ENCODE measurements at places on chromosomes 3 and 15. TPM values are rescaled to one million over a fixed set of nuclear protein-coding genes. Genes with fewer than 3 reads are reported as not detected.
A peak's percentile ranks its signal among the peaks of the same experiment; 100 is the strongest.

GRCh38 chr15:100588638-100589242 is 13.2 kb downstream of the LINS1 start:
- H3K27ac ChIP-seq, result no peak overlapping the region
- peaks cover 77% of the 10 kb centered on the region for H3K36me3 ChIP-seq
- H3K27me3 ChIP-seq, result peaks cover 5% of the 10 kb centered on the region
- DNase-seq, result no peak
- no peaks in the 10 kb centered on the region for H3K4me1 ChIP-seq

GRCh38 chr15:69992348-69992747 is 105.4 kb downstream of the TLE3 start:
- no peak overlapping the region for H3K4me3 ChIP-seq
- H3K27me3 ChIP-seq, result no peaks in the 10 kb centered on the region
- peaks cover 16% of the 10 kb centered on the region for H3K4me1 ChIP-seq
- no peak for DNase-seq
- no peaks in the 10 kb centered on the region for H3K36me3 ChIP-seq
- no peak overlapping the region for H3K27ac ChIP-seq

DNA sequence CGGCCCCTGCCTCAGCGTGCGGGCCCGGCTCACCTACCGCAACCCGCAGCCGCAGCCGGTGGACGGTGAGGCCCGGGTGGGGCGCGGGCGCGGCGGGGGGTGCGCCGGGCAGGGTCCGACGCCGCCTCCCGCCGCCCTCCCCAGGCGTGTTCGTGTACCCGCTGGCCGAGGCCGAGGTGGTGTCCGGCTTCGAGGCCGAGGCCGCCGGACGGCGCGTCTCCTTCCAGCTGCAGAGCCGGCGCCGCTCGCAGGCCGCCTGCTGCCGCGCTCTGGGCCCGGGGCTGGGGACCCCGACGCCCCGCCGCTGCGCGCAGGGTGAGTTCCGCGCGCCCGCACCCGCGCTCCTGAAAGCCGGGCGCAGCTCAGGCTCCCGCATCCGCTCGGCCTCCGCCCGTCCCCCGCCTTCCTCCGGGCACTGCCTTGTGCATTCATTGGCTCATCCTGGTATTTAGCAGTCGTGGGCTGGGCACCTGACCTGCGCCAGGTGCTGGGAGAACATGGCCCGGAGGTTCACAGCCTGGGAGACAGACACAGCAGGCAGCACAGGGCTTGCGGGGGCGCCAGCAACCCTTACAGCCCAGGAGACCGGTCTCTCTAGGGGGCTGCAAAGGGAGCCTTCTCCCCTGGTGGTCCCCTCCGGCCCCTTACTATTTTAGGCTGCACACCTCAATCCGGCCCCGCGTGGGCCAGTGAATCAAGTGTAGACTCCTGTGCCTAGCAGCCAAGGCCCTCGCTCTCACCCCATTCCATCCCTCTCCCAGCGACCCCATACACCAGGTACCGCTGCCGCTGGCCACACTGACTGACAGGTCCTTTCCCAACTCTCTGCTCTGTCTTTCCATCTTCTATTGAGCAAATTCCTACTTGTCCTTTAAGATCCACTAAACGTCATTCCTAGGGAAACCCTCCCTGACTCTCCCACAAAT is 1.5 kb downstream of the VWA5B2 start:
- H3K27ac ChIP-seq, result no peak overlapping the region
- DNase-seq, result peak; percentile 48
- H3K4me3 ChIP-seq, result peak overlapping the region; percentile 70
- peaks cover 66% of the 10 kb centered on the region for H3K27me3 ChIP-seq
- no peaks in the 10 kb centered on the region for H3K36me3 ChIP-seq
- H3K4me1 ChIP-seq, result peaks cover 8% of the 10 kb centered on the region

SATB1 gene
- 31.1 TPM for total RNA-seq

IP6K1 gene
- 32.2 TPM for total RNA-seq

IL17RD gene
- total RNA-seq, result 72.9 TPM

CCDC54 gene
- not detected for total RNA-seq

Data from WTC11 (cell line).